ENCODE measurements at places on chromosomes 16 and 17. TPM values are rescaled to one million over a fixed set of nuclear protein-coding genes. Genes with fewer than 3 reads are reported as not detected.

Gene CA10
- not detected for total RNA-seq

Gene HOXB3
- 15.2 TPM for total RNA-seq

Gene ASGR1
- total RNA-seq, result 9.7 TPM

Gene STRADA
- total RNA-seq, result 41.9 TPM

Gene ITGAX
- total RNA-seq, result 0.27 TPM

Gene ICAM2
- 963 TPM for total RNA-seq

Gene AIPL1
- not detected for total RNA-seq

Gene C17orf50
- not detected for total RNA-seq

Gene ADAD2
- not detected for total RNA-seq

Gene TBC1D16
- 45.4 TPM for total RNA-seq

Gene TM4SF5
- not detected for total RNA-seq

Gene SEPTIN1
- total RNA-seq, result 0.50 TPM

Gene SOX9
- 0.07 TPM for total RNA-seq

Gene TMEM88
- total RNA-seq, result 32.5 TPM

Gene C17orf107
- 0.50 TPM for total RNA-seq

Gene KRT24
- not detected for total RNA-seq

Gene TCAP
- total RNA-seq, result 0.13 TPM

Gene CLEC19A
- not detected for total RNA-seq

Gene CENPT
- total RNA-seq, result 31.2 TPM

Gene SGCA
- total RNA-seq, result not detected

Gene HAS3
- 0.40 TPM for total RNA-seq

Gene MAP1LC3B
- 54.1 TPM for total RNA-seq

Gene MFAP4
- not detected for total RNA-seq

Gene TMEM95
- not detected for total RNA-seq

Gene TBC1D3E
- total RNA-seq, result 0.53 TPM

Gene NLGN2
- 4.5 TPM for total RNA-seq

Gene OR3A2
- not detected for total RNA-seq

Gene CCL3
- total RNA-seq, result not detected

Gene CCL7
- total RNA-seq, result 0.53 TPM

Gene KRT36
- total RNA-seq, result not detected

Gene ITGAD
- not detected for total RNA-seq

Gene ITGAL
- total RNA-seq, result not detected

Gene ARL6IP1
- 541 TPM for total RNA-seq

Gene RRAD
- total RNA-seq, result 0.27 TPM

Gene HOXB13
- 0.07 TPM for total RNA-seq

Gene PMM2
- 56.5 TPM for total RNA-seq

Gene SLC13A5
- total RNA-seq, result not detected

Gene OTOP3
- not detected for total RNA-seq

Gene CCDC144A
- total RNA-seq, result 8.9 TPM

Gene MPP2
- total RNA-seq, result 1.8 TPM

Gene ST6GALNAC2
- total RNA-seq, result 0.22 TPM

Gene SLC16A11
- total RNA-seq, result 0.66 TPM

Gene ABCA10
- total RNA-seq, result 0.80 TPM

Gene ADGRG3
- total RNA-seq, result not detected

Gene ZFHX3
- 7.6 TPM for total RNA-seq

Gene RAP1GAP2
- total RNA-seq, result 9.0 TPM

Gene CBFA2T3
- not detected for total RNA-seq

Gene TBC1D3B
- total RNA-seq, result 1.1 TPM

Gene SCGB1C2
- total RNA-seq, result not detected

Gene CACNG3
- not detected for total RNA-seq

Gene SLX1A
- total RNA-seq, result 46.3 TPM

Gene CCL22
- total RNA-seq, result not detected

Gene WFIKKN2
- total RNA-seq, result not detected

Gene CDH5
- total RNA-seq, result 787 TPM

Gene CDH1
- total RNA-seq, result not detected

Gene GNG13
- not detected for total RNA-seq
